Adipocyte (in vitro differentiated cells): ENCODE measurements at places on chromosomes 3 and 15.

DNA sequence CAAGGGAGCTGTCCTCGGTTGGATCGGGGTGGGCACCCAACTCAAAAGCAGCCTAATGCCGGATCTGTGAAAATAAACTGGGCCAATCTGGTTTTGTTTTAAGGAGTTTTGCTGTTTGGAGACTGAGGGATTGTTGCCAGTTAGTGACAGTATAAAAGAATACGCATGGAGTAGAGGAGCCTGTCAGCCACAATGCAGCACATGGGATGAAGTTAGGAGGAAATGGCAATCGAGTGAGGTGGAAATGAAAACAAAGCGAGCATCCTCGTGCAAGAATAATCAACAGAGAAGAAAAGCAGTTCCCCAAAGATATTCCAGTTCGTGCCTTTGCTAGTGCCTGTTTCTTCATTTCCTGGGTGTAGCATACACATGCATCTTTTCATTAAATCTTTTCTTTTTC lies 108.4 kb upstream of the RORA start:
- no peak for DNase-seq

DNA sequence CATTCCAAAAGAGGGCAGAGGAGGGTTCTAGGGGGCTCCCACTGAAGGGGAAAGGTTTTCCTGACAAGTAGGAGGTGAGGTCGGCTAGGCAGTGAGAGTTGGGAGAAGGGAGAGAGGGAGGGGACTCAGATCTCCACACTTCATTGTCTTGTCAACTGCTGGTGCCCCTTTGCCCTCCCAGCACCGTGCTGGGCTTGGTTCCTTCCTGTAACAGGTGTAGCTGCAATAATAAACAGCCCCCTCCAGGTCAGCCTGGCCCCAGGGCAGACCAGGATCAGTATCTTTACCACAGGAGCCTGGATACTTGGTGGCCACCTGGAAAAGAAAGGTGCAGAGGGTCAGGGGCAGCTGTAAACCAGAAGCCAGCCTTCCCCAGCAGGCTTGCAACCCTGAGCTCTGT lies 2.9 kb upstream of the KCTD6 start:
- no peak for DNase-seq

DNA sequence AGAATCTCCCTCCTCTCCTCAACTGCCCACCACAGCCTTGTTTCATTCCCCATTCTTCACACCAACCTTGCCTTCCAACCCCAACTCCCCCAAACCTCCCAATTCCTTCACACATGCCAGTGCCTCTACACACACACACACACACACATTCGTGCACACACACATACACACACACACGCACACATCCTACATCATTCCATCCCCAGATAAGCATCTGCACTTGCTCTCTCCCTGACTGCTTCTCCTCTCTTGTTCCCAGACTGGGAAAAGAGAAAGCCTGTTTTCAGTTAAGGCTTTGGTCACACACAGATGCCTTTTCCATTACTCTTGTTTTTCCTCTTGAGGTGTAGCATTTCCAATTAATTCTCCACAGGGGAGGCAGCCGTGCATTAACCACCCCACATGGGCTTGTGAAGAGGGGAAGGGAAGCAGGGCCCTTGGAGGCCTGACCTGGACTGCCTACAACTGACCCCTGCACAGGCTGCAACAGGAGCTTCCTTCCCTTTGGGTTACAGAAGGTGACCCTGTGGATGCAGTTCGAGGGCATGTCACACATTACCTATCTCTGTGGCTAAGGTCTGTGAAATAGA lies 32.0 kb upstream of the BOC start:
- DNase-seq = peak; percentile 48

DNA sequence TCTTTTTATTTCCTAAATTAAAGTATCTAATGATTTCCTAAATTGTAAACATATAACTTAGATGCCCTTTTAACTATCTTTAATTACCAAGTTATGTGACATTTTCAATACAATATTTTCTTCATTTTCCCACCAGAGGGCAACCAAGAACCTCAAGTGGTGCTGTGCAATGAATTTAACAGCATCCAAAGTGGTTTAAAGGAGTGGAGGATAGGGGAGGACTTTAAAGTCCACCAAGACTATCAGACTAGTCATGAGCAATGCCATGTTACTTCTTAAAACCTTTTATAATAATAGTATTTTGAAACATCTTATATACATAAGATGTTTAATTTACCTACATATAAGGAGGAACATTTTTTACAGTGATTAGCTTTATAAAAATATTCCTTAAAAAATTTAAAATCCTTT lies 74.4 kb downstream of the DLG1 start:
- peak; percentile 82 for DNase-seq

DNA sequence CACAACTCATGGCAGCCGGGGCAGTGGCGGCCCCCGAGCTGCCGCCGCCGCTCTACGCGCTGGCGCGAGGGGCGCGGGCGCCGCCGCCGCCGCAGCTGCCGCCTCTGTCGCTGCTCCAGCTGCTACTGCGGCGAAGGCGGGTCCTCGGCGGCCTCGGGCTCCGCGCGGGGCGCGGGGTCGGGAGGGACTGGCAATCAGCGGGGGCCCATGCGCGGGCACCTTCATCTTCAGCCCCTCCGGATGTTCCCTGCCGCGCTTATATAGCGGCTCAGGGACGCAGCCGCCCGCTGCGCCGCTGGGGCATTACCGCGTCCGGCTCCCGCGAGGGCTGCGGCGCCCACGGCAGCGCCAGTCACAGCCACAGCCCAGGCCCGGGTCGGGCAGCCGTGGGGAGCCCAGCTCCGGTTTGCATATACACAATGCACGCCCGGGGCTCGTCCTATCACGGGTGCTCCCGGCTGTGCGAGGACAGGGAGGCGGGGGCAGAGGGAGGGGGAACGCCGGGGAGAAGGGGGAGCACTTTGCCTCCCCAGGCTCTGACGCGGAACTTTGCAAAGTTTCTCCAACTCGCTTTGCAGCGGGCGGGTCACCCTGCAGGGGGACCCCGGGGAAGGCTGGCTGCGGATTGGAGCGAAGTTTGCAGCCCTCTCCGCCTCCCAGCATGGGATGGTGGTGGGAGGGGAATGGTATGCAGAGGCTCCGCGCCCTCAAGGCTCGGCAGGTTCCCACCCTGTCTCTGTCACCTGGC lies at the start of gene VGLL3:
VGLL3 (minus strand) TSS at position 416 of the 748 bp plus-strand sequence; CDS start at position 10, 406 bp downstream.
- peak; percentile 97 for DNase-seq

- no peak for DNase-seq
Observed at GRCh38 chr3:46867550-46867898, 4.3 kb upstream of the MYL3 start.

- DNase-seq = no peak
Observed at GRCh38 chr15:48318131-48318530, 13.1 kb upstream of the DUT start.

GRCh38 chr15:33440900-33441299 lies 130.1 kb downstream of the RYR3 start:
- no peak for DNase-seq

GRCh38 chr15:84736375-84736774 lies 12.0 kb upstream of the ZNF592 start:
- DNase-seq = no peak

- no peak for DNase-seq
Observed at GRCh38 chr3:39754549-39754948, 54.9 kb upstream of the MYRIP start.

GRCh38 chr3:150165396-150166094 lies 194.8 kb upstream of the PFN2 start:
- DNase-seq = no peak

DNA sequence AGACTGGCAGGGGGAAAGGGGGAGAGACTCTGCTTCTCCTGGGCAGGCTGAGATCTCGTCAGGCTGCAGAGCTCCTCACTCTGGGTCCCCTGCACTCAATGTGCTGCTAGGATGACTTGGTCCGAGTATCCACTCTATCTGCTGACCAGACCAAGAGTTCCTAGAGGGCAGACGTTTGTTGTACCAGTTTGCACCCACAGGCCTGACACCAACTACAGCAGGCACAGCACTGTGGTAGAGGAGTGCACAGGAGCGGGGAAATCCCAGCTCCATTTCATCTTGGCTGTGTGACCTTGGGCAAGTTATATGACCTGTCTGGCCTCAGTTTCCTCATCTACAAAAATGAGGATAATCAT lies 29.0 kb downstream of the CCDC12 start:
- DNase-seq = no peak

DNA sequence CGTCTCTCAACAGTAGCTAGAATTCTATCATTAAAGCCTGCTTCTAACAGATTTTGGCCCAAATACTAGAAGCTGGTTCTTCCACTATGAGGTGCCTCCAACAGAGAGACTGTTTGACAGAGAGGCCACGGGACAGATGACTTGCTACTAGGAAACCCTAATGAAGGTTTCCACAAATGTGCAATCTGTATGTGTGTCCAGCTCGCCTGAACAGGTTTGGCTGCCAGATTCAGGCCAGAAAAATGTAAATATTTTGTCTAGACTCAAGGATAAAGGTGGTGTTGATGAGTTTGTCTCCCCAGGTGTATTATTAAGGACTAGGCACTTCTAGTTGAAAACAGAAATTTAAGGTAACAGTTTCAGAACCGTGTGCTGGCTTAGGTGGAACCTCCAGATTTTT lies 91.6 kb upstream of the TRIM42 start:
- no peak for DNase-seq

GRCh38 chr3:72938471-72939265 lies 50.8 kb downstream of the GXYLT2 start:
- DNase-seq = peak; percentile 97
